H7 (cell line): ENCODE measurements at places on chromosomes 2 and 18. TPM values are rescaled to one million over a fixed set of nuclear protein-coding genes. Genes with fewer than 3 reads are reported as not detected.

Gene LDLRAD4
- 21.0 and 23.9 TPM in 2 replicates for total RNA-seq

Gene OR6B2
- not detected in 2 replicates for total RNA-seq

GRCh38 chr2:7108792-7109532 is 191.8 kb downstream of the RNF144A start:
- no peak for DNase-seq

DNA sequence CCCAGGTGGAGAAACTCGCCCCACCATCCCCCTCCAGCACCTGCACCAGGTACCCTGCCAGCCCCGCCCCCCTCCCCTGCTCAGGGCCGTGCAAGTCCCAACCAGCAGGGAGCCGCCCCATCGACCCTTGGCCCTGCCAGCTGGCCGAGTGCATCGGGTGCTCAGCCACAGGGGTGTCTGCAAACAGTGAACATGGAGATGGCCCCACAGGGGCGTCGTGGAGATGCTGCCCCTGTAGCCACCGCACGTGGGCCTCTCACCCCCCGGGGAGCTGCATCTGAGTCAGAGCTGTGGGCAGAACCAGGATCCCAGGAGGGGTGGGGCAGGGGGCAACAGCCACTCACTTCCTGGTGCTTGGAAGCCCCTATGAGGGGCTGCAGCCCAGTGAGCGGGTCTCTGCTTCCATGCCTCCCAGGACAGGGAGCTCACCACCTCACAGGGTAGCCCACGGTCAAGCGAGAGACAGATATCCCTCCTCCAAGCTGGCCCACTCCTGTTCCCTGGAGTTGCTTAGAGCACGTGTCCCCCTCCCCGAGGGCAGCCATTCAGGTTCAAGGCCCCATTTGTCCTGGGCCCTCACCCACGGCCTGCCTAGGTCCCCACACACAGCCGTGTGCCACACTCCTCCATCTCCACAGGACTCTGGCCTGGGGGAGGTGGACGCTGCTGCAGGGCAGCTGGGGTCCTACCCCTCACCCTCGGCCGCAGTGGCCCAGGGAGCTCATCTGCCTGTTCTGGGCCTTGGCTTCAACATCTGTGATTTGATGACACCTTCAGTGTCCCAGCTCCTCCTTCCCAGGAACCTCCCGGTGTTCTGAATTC is 1.1 kb upstream of the MAB21L4 start:
- DNase-seq = peak; percentile 84

Gene TSPYL6
- not detected in 2 replicates for total RNA-seq

Gene CETN1
- total RNA-seq = not detected in 2 replicates

Gene KIAA2012
- total RNA-seq = not detected in 2 replicates

DNA sequence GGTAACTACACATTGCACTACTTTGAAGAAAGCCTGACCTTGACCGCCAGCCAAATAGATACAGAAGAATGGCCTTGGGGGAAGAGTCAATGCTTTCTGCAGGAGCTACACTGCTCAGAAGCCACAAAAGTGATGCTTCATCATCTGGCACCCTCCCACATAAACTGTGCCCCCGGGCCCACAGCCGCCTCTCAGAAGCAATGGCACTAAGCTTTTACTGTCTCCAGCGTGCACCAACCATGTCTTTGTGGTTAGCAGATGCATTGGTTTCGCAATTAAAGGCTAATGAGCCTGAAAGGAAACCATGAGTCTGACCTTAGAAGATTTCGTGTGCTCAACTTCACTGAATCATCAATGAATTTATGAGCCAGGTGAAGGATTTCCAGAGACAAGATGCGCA is 209.4 kb upstream of the TRIB2 start:
- DNase-seq = no peak

GRCh38 chr2:142819411-142819810 is 58.1 kb upstream of the KYNU start:
- no peak for DNase-seq

DNA sequence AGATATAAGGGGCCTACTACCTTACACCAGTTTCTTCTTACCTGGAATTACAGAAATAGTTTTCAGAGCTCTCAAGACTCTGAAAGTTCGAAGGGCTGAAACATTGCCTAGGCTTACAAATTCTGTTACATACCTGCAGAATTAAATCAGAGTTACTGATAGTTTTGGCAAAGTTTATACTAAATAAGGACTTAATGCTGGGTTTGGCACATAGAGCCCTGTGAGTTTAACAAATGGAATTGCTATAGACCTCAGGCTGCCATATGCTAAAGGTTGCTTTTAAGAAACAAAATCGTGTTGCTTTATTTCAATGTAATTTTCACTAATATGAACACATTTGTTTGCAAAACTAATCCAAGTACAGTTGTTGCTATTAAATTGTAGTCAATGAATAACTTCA is 40.1 kb downstream of the SCN3A start:
- no peak for DNase-seq

Gene SLC40A1
- total RNA-seq = 0.55 and 1.9 TPM in 2 replicates

DNA sequence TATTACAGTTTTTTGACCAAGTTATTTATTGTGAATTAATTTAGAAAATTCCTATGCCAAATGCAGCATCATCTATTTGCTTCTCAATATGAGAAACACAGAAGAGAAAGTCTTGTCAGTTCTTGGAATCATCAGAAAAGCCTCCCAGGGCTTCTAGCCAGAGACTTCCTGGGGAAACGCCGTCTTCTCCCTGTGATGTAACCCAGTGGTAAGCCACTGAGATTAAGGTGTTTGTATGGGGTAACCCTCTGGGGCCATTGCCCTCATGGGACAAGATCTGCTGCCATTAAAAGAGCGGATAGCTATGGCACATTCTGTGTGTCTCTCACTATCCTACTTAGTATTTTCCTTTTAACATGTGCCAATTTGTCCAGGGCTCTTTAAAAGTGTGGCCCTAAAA is 28.0 kb downstream of the ANKRD29 start:
- DNase-seq = no peak

GRCh38 chr2:207619764-207620203 is 5.4 kb downstream of the METTL21A start:
- DNase-seq = no peak
